ENCODE measurements at places on chromosomes 3 and 15. TPM values are rescaled to one million over a fixed set of nuclear protein-coding genes. Genes with fewer than 3 reads are reported as not detected.

Gene ZNF501
- total RNA-seq, result 17.5 TPM

Gene ADCY5
- 22.1 TPM for total RNA-seq

Gene GMPS
- 31.7 TPM for total RNA-seq

Gene FSTL1
- total RNA-seq, result 55.1 TPM

Gene MORC1
- total RNA-seq, result under 0.01 TPM

Gene PCSK6
- total RNA-seq, result 11.8 TPM

Gene TMC3
- total RNA-seq, result 0.25 TPM

Gene CLDN16
- 0.25 TPM for total RNA-seq

Gene ANKRD63
- 0.49 TPM for total RNA-seq

Gene CELF6
- total RNA-seq, result 10.3 TPM

Gene GNAT1
- total RNA-seq, result not detected

Gene AHSG
- not detected for total RNA-seq

Gene MLF1
- total RNA-seq, result 18.7 TPM

Gene DISP2
- 20.9 TPM for total RNA-seq

Gene SLC2A2
- total RNA-seq, result not detected

Gene UBA5
- total RNA-seq, result 86.3 TPM

Gene CACNA2D2
- total RNA-seq, result 3.9 TPM

Gene DAZL
- total RNA-seq, result not detected

Gene P2RY12
- 15.0 TPM for total RNA-seq

Gene LMOD3
- total RNA-seq, result under 0.01 TPM

Data from temporal lobe (tissue), 4 donors.